ENCODE measurements at places on chromosomes 11 and 22. TPM values are rescaled to one million over a fixed set of nuclear protein-coding genes. Genes with fewer than 3 reads are reported as not detected.

- no peaks in the 10 kb centered on the region for H3K27me3 ChIP-seq
- no peaks in the 10 kb centered on the region for H3K4me1 ChIP-seq
- DNase-seq, result no peak
- no peak overlapping the region for H3K4me3 ChIP-seq
- no peaks in the 10 kb centered on the region for H3K36me3 ChIP-seq
These were observed 728.2 kb upstream of the ANO5 start for GRCh38 chr11:21464601-21465193.

DNA sequence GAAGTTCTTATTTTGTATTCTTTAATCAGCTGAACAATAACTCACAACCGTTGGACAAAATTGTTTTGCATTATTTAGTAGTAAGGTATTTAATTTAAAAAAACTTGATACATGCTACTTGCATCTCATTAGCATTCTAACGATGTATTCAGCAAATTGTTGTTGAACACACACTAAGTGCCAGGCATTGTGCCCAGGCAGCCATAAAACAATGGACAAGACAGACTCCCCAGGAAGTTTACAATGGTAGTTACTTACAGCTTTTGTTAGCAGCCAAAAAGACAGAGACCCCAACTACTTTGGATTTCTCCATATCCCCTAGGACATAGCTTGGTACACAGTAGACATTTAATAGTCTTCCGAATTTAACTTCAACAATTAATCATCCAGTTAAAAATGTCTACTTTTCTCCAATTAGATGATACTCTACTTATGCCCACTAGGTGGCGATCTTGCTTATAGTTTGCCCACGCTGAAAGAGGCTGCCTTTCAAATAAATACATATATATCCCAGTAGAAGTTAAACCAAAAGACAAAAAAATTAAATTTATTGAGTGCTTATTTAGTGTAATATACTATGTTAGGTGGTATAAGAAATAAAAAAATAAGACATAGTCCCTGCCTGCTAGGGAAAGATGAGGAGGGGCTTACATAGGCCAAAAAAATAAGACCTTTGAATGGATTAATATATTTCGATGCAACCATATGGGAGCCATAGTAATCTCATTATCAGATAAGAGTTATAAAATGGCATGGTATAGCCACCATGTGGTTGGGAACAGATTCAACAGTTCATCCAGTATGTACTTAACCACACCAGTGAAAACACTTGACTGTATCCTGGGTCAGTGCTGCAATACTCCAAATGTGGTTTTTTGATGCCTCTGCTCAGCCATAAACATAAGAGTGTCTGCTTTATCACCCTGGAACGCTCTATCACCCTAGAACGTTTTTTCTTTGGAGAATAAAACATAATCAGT lies 2.0 kb upstream of the FJX1 start:
- peaks cover 44% of the 10 kb centered on the region for H3K27me3 ChIP-seq
- DNase-seq, result no peak
- no peaks in the 10 kb centered on the region for H3K36me3 ChIP-seq
- no peak overlapping the region for H3K4me3 ChIP-seq
- H3K4me1 ChIP-seq, result peaks cover 15% of the 10 kb centered on the region

GRCh38 chr11:19025481-19026406 lies 34.8 kb downstream of the MRGPRX2 start:
- peaks cover 2% of the 10 kb centered on the region for H3K27me3 ChIP-seq
- no peak overlapping the region for H3K4me3 ChIP-seq
- no peaks in the 10 kb centered on the region for H3K36me3 ChIP-seq
- no peak overlapping the region for H3K27ac ChIP-seq

DNA sequence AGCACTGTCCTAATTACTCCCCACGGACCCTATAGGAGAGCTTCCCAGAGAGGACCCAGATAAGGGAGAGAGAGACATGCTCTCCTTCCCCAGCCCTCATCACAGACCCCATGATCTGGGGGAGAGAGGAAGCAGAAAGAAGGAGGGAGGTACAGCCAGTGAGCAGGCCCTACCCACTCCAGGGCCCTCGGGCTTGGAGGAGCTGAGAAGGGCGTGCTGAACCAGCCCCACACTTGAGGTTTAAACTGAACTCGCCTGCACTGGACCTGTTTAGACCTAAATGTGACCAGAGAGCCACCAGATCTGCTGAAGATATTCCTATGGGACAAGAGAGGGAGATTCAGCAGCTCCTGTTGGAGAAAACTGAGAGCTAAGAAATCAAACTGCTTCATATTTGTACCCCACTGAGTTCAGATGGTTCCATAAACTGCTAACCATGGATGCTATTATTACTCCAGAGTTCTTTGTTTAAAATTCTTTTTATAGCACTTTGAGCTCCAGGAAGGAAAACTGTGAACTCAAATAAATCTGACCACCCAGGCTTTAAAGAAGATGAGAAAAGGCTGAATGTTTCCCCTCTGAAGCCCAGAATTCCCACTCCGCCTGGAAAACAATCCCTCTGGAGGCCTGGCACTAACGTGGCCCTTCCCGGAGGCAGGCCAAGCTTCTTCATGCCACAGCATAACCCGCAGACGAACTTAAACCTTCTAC lies 67.2 kb downstream of the EFCAB6 start:
- H3K36me3 ChIP-seq, result no peaks in the 10 kb centered on the region
- no peak for DNase-seq
- H3K27ac ChIP-seq, result no peak overlapping the region
- no peaks in the 10 kb centered on the region for H3K4me1 ChIP-seq
- H3K4me3 ChIP-seq, result no peak overlapping the region

DNA sequence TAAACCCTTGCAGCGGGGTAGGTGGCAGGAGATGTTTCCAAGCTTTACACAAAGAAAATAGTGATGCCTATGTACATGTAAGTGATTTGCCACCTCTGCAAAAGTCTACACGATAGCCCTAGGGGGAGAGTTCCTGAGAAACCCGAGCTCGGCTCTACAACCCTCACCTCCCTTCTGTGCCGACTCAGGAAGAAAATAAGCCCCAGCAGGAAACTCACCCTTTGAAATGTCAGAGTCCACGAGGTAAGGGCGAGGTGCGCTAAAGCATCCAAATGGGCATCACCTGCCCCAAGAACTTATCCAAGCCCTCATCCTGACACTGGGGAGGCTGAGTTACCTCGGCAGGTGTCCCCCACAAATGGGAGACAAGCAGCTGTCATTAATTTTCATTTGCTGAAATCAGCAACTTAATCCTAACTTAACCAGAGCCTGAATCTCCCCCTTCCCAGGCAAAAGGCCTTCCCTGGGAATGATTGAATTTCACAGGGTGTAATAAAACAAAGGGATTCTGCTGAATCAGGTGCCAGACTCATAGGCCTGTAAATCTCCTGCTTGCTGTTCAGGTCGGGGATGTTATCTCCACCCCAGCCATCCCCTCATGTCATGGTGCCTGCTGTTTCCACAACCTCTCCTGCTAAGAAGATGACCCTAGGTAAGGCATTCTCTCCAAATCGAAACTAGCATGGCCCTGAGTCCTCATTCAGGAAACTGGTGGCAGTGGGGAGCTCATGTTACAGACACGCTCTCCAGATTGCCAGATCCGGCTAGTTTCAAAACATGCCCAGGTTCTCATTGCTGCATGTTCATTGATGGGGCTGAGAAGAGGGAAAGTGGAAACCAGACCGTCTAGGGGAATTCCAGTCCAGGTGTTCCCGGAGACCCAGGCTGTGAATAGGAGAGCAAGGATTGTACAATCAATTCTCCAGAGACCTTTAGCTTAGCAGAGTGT lies 105.3 kb upstream of the KIRREL3 start:
- H3K27me3 ChIP-seq, result no peaks in the 10 kb centered on the region
- DNase-seq, result no peak
- H3K4me3 ChIP-seq, result no peak overlapping the region
- H3K4me1 ChIP-seq, result no peaks in the 10 kb centered on the region
- H3K36me3 ChIP-seq, result no peaks in the 10 kb centered on the region

DNA sequence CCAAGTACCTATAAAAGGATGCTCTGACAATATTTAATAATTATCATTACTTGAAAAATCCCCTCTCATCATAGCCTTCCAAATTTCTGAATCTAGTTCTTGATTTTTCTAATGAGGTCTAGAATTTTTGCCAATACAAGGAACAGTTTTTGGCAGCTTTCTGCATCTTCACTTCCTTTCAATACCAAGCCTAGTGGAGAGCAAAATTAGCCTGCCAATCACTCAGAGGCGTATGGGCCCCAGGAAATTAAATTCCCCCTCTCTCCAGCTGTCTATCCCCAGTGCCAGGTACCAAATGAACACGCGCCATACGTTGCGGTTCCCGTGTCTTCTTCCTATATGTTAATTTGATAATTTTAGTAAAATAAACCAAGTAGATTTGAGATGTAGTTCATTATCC lies 293.9 kb downstream of the NTM start:
- no peak for DNase-seq
- no peaks in the 10 kb centered on the region for H3K27me3 ChIP-seq

GRCh38 chr11:61632096-61632495 lies 48.1 kb upstream of the DAGLA start:
- no peaks in the 10 kb centered on the region for H3K36me3 ChIP-seq
- no peaks in the 10 kb centered on the region for H3K27me3 ChIP-seq
- H3K4me3 ChIP-seq, result no peak overlapping the region
- H3K4me1 ChIP-seq, result no peaks in the 10 kb centered on the region

Gene RAB3IL1
- total RNA-seq, result 0.24 TPM

DNA sequence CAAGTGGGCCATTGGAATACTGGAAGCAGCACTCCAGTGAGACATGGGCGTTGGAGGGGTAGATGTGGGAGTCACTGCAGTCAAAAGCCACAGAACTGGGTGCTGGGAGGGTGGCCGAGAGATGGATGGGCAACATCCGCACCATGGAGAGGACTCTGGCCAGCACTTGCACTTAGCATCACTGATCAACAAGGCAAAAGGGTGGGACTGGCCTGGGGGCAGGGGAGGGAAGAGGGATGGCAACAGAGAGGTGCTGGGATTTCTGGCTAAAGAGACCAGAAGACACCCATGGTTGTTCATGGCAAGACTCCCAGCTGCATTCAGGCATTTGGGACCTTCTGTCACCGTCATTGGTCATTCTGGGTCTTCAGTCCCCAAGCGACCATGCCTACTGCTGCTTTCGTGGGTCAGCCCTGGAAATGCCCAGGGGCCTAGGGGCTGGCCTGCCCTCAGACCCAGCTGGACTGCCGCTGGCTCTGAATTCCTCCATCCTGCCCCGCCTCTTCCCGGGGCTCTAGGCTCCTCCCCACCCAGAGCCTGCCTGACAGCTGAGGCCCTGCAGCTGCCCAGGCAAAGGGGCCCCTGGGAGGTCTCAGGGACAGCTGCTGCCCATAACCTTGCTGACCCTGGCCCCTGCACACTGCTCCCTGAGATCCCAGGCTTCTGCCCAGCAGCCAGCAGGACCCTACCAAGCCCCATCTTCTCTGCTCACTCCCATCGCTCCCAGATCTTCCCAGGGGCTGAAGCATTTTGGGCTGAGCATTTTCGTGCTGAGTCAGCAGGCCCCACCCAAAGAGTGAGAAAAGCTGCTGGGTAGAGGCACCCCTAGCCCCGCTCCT lies 13.0 kb upstream of the CDC42EP2 start:
- H3K4me3 ChIP-seq, result no peak overlapping the region
- H3K27ac ChIP-seq, result no peak overlapping the region
- no peak for DNase-seq
- H3K4me1 ChIP-seq, result no peaks in the 10 kb centered on the region
- H3K27me3 ChIP-seq, result no peaks in the 10 kb centered on the region
- peaks cover 7% of the 10 kb centered on the region for H3K36me3 ChIP-seq

Gene OR5A1
- not detected for total RNA-seq

- no peak for DNase-seq
- H3K4me1 ChIP-seq, result peaks cover 10% of the 10 kb centered on the region
- H3K27me3 ChIP-seq, result peaks cover 34% of the 10 kb centered on the region
- H3K36me3 ChIP-seq, result peaks cover 1% of the 10 kb centered on the region
- no peak overlapping the region for H3K27ac ChIP-seq
These were observed 21.9 kb downstream of the SERPINH1 start for GRCh38 chr11:75583718-75584658.

GRCh38 chr11:5288906-5289550 lies 12.7 kb downstream of the OR51B4 start:
- H3K4me1 ChIP-seq, result no peaks in the 10 kb centered on the region
- DNase-seq, result no peak
- no peaks in the 10 kb centered on the region for H3K27me3 ChIP-seq

Gene POU2AF2
- not detected for total RNA-seq

Gene NNMT
- not detected for total RNA-seq

- peaks cover 4% of the 10 kb centered on the region for H3K27me3 ChIP-seq
- DNase-seq, result no peak
- H3K36me3 ChIP-seq, result no peaks in the 10 kb centered on the region
These were observed 9.8 kb upstream of the APOL6 start for GRCh38 chr22:35638410-35638809.

Gene KCNJ11
- total RNA-seq, result 1.6 TPM

DNA sequence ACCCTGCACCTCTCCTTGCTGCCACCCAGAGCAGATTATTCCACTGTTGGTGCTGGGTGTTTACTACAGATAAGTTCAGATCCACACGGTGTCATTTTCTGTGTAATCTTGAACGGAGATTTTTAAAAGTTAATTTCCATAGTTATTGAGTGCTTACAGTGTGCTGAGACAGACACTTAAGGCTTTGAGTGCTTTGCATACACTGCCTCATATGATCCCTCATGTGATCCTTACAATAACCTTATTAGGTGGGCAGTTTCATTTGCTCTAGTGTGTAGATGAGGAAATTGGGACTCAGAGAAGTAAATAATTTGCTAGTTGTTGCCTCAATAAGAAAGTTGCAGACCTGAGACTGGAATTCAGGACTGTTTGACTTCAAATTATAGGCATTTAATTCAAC lies 32.3 kb upstream of the ME3 start:
- no peaks in the 10 kb centered on the region for H3K4me1 ChIP-seq
- no peak for DNase-seq
- H3K36me3 ChIP-seq, result no peaks in the 10 kb centered on the region
- peaks cover 5% of the 10 kb centered on the region for H3K27me3 ChIP-seq
- H3K4me3 ChIP-seq, result no peak overlapping the region
- H3K27ac ChIP-seq, result no peak overlapping the region

Gene GRK2
- total RNA-seq, result 249 TPM

Gene PRCP
- total RNA-seq, result 22.7 TPM

GRCh38 chr11:128931668-128932067 lies 11.0 kb downstream of the TP53AIP1 start:
- H3K27me3 ChIP-seq, result peaks cover 7% of the 10 kb centered on the region
- DNase-seq, result no peak
- no peak overlapping the region for H3K4me3 ChIP-seq
- H3K4me1 ChIP-seq, result peaks cover 18% of the 10 kb centered on the region
- H3K27ac ChIP-seq, result no peak overlapping the region

- no peak overlapping the region for H3K4me3 ChIP-seq
- H3K4me1 ChIP-seq, result peaks cover 4% of the 10 kb centered on the region
- H3K27ac ChIP-seq, result no peak overlapping the region
- no peaks in the 10 kb centered on the region for H3K27me3 ChIP-seq
- no peak for DNase-seq
These were observed 55.3 kb upstream of the ALKBH3 start for GRCh38 chr11:43825217-43825816.

Gene HBD
- not detected for total RNA-seq

Gene GAL
- total RNA-seq, result 0.65 TPM

Data from activated T-helper 1 cell treated with anti-CD3 and anti-CD28 coated beads, Interleukin-12 subunit alpha, Interleukin-12 subunit beta, Interleukin-2, Interleukin-4 antibody, amounts not matched to agents 30 ng/mL and 10 ng/mL and 1 ng/mL, durations not matched to agents 14 hours and 24 hours and 36 hours (primary cell).